Endothelial cell (in vitro differentiated cells): ENCODE measurements at places on chromosomes 7 and 10.

DNA sequence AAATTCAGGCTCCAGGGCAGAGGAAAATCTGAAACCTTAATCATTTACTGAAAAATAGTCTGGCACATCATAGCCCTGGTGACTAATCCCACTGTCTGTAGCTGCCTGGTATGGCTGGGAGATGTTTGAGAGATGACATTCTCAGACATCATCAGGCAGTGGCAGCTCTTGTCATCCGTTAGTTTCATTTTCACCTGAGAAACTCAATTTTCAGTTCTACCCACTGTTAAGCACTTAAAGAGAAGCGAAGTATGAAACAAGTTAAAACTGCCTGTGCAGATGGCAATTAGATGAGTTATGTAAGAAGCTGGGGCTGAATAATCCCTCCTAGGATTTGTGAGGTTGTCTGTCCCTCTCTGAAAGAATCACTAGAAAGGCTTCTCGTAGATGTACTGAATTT lies 150.2 kb downstream of the NSUN6 start:
- no peak for DNase-seq

DNA sequence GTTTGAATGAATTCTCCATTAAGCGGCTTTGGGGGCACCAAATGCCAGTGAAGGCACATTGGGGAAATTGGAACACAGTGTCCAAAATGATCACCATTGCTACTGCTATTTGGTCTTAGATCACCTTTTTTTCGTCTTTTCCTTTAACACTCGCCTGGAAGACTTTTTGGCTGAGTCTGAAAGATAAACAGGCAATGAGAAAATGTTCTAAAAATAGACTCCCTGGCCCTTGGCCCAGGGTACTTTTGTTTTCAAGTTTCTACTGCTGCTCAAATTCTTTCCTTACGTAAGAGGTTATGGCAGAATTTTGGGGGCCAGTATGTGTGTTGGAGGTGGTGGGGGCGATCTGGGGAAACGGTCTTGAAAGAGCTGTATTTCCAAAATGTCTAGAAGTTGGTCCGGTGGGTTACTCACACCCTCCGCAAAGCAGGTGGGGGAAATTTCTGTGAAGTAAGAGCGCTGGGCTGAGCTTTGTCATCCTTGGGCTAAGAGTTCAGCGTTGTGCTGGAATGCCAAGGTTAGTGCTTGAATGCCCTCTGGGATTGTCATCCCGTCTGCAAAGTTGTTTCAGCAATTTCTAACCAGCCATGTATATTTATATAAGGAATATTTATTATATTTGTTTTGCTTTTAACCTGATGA lies 1.3 kb upstream of the ITPRIP start:
- no peak for DNase-seq

GRCh38 chr7:2755531-2755930 lies 67.5 kb downstream of the AMZ1 start:
- no peak for DNase-seq

- no peak for DNase-seq
These were observed 612.2 kb downstream of the TYW1 start for GRCh38 chr7:67608806-67609205.

- no peak for DNase-seq
These were observed 42.9 kb upstream of the SYPL1 start for GRCh38 chr7:106155027-106155426.

GRCh38 chr10:48649349-48649944 lies 35.2 kb upstream of the WDFY4 start:
- DNase-seq = no peak

- no peak for DNase-seq
These were observed 20.8 kb upstream of the CYTH3 start for GRCh38 chr7:6293202-6293601.

- no peak for DNase-seq
These were observed 96.0 kb upstream of the SAMD8 start for GRCh38 chr10:75015442-75015841.

GRCh38 chr7:101722247-101722646 lies 93.2 kb upstream of the MYL10 start:
- DNase-seq = no peak

- no peak for DNase-seq
These were observed 45.5 kb downstream of the DPYSL4 start for GRCh38 chr10:132232023-132232951.

DNA sequence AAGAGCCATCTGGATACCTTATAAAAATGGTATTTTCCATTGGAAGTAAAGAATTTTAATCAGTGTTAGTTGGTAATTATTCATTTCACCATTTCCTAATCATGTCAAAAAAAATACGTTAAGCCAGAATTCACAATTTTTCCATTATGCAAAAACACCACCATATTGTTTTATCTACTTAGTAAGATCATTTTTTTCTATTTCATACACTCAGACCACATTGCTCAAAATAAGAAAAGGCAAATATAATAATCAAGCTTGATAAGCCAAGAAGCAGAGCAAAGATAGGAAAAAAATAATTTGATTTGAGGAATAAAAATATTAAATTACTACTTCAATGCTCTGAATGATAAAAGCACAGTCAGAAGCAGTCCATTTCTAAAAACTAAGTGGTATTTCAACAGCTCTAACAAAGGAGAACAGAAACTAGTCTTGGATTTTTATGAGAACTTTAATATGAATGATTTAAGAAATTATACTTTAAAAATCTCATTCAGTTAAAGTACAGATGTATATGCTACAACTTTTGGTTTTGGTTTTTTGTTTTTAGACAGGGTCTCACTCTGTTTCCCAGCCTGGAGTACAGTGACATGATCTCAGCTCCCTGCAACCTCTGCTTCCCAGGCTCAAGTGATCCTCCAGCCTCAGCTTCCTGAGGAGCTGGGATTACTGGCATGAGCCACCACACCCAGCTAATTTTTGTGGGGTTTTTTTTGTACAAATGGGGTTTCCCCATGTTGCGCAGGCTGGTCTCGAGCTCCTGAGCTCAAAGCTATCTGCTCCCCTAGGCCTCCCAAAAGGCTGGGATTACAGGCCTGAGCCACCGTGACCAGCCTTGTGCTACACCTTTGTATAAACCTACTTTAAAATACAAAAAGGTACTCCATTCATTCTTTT lies 46.6 kb downstream of the LRRN3 start:
- DNase-seq = no peak

- DNase-seq = no peak
These were observed 466.4 kb upstream of the ZMIZ1 start for GRCh38 chr10:78602201-78602932.

- DNase-seq = no peak
These were observed 360.4 kb downstream of the PARD3 start for GRCh38 chr10:34454590-34455261.

DNA sequence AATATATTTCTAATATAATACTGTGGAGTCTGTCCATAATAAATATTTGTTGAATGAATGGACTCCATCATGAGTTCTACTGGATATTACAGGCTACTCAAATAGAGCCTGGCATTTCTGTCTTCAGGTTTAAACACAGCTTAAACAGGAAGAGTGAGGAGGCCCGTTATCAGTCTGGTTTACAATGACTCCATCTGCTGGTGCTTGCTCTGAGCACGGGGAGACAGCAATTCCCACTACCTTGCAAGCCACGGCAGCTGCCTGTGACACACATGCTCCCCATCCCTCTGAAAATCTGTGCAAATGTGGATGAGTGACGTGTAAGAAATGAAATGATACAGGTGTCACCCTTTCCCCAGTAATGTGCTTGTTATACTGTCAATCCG lies 293.5 kb upstream of the IMMP2L start:
- peak; percentile 25 for DNase-seq

- DNase-seq = no peak
These were observed 139.7 kb downstream of the ELFN1 start for GRCh38 chr7:1809601-1810258.

DNA sequence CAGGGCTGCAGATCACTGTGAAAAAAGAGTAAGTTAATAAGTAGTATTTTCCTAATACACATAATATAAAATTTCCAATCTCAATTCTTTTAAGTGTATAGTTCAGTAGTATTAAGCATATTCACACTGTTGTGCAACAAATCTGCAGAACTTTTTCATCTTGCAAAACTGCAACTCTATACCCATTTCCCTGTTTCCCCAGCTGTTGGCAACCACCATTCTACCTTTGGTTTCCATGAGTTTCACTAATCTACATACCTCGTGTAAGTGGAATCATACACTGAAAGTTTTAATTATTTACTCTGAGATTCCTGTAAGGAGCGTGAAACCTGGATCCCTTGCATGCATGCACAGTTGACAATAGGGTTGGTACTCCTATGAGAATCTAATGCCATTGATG lies 155.4 kb downstream of the ZPBP start:
- no peak for DNase-seq

DNA sequence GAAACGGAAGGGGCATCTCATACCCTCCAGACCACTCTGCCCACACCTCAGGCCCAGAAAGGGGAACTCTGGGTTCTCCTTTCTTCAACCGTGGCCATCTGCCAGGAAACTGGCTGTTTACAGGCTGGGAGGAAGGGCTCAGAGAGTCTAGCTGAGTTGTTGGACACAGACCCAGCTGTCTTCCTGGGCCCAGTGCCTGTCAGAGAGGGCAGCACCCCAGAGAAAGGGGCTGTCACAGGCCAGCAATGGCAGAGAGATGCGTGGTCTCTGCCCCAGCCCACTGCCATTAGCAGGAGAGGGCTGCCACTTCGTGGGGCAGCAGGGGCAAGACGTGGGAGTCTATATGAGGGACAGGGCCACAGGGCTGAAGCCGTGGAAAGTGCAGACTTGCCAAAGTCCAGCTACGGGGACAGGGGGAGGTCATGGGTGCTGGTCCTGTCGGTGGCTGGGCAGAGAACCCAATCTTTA lies 11.0 kb downstream of the GRID1 start:
- DNase-seq = no peak

GRCh38 chr10:86282664-86283465 lies 83.7 kb downstream of the GRID1 start:
- no peak for DNase-seq

DNA sequence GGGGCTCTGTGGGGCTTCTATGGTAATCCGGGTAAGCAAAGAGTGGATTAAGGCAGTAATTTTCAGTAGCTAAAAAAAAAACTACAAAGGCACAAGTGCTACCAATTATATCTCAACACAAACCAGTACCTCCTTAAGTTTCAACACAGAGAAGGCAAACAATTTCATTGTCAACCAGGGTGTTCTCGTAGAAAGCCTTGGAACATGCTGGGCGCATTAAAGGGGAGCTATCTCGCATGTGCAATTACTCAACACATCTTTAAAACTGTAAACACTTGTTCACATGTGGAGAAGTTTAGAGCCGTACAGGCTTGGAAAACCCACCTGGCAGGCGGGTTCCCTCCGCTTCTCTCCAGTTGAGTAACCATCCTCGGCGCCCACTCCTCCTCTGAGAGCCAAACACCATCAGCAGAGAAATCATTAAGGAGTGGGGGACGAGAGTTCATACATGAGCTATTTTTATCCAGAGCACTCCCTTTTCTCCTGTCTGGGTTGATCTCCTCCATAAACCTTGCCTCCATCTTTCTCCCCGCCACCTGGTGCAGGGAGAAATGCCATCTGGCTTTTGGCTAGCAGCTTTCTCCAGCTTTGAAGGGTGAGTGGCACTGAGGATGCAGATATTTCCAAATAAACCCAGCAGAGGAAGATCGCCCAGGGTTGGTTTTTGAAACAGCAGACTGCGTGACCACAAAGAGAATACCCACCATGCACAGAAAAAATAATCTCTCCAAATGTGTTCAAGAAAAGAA lies 287.1 kb downstream of the WDR11 start:
- no peak for DNase-seq

DNA sequence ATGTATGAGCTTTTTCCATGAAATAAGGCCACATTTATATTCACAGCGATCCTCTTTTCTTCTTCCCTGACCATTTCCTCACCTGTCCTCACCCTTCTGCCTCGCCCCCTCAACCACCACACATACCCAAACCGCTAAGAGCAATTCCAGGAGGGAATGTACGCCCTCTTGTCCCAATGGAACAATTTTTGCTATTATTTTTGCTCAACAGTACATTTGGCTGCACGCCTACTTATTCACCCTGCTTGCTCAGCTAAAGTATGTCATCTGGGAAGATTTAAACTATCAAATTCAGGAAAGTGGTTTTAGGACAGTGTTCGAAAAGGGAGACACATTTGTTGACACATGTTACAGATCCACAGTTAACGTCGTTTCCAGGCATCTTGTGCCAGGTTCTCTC lies 252.7 kb downstream of the NEBL start:
- DNase-seq = no peak

GRCh38 chr10:93773120-93773519 lies 15.4 kb downstream of the LGI1 start:
- DNase-seq = no peak

- DNase-seq = no peak
These were observed 1.0 kb upstream of the DENND2A start for GRCh38 chr7:140641524-140642195.

- DNase-seq = no peak
These were observed 61.2 kb downstream of the SH2D4B start for GRCh38 chr10:80598951-80599350.

GRCh38 chr10:61869774-61870525 lies 31.5 kb upstream of the ARID5B start:
- no peak for DNase-seq

DNA sequence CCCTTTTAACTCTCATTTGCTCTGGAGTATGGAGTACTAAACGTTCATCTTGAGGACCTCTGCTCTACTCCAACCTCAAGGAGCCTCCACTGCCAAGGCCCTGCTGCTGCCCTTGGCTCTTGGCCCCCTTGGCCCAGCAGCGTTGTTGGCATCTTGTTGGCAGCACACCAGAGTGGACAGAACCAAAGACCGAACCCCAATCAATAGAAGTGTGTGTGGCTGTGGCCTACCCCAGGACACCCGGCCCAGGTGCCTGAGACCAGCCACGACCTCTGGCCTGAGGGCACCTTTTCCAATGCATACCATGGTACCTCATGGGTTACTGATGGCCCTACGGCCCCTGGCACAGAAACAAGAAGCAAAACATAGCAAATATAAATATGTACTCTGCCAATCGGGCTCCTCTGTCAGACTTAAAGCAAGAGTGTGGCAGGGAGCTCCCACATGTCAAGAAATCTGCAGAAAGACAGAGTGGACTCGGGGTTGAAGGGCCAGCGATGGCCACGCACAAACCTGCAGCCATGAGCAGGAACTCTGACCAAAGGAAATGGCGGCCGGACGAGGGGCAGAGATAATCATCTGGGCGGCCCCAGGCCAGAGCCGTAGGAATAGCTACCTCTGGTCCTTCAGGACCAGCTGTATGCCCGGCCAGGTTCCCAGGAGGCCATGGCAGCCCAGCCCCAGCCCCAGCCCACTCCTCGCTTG lies 2.9 kb downstream of the NPC1L1 start:
- DNase-seq = no peak

DNA sequence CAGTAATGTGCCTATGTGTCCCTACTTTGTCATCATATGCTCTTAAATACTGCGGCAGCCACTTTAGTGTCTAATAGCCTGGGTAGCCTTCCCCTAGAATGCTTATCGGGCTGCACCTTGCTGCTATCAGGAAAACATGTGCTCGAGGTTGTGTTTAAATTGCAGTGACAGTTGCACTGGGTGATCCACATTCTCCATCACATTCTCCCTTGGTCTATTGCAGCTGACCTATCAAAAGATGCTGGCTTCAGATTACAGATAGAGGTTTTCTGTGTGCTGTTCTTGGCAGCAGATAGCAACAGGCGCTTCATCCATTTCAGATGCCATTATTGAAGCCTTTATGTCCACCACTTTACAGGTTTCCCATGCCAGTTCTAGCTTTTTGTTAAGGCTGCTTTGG lies 130.1 kb upstream of the MDFIC start:
- no peak for DNase-seq
